ENCODE measurements at places on chromosomes 16 and 17.

DNA sequence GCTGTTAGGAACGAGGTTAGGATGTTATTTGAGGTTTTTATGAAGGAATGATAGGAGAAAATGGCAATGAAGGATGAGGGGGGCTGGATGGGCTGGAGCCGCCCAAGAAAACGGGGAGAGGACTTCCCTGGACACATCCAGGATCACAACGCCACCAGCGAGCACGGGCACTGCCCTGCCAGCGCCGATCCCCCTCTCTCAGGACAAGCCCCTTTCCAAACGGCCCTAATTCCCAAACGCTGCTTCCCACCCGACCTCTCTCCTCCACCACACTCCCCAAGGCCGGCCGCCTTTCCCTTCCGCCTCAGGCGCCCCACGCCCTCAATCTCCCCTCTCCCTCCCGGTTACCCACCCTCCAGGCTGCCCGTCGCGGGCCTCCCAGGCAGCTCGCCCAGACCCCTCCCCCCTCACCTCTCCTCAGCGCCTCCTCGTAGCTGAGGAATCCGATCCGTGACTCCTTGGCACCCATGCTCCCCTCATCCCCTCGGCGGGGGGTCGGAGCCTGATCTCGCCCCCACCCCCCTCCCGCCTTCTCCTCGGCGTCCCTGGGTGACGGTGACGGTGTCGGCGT is 377 bp downstream of the USP32 start:
- no peak for DNase-seq

GRCh38 chr16:14375132-14375491 is 254.9 kb downstream of the PARN start:
- DNase-seq: peak; percentile 86

GRCh38 chr17:38719943-38720641 is 10.0 kb upstream of the CISD3 start:
- DNase-seq: no peak

DNA sequence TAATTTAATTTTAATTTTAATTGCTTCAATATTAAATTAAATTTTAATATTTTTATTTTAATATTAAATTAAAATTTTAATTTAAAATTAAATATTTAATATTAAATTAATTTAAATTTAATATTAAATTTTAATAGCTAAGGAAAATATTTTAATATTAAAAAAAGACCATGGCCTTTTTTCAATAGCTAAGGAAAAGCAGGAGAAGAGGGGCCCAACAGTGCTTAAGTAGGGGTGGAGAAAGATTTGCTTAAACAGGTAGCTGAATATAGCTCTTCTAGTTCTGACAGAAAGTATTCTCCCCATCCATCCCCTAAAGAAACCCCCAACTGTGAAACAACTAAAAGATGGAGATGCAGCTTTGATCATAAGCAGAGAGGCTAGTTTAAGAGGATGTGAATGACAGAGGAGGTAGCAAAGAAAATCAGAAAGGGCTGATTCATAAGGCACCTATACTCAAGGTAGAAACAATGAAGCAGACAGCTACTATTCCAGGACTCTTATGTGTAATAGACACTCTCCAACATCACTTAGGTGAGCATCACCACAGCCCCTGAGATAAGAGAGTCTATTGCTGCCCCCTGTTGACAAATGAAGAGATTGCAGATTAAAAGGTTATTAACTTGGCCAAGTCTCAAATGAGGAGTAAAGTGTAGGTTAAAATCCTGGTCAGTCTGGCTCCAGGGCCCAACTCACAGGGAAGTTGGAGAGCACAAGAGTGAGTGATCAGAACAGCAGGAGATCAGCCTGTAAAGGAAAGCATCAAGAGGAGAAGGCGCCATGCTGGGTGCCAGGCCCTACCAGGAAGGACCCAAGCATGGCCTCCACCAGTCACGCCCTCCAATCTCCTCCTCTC is 7.8 kb upstream of the RNASEK start:
- DNase-seq: peak; percentile 65

GRCh38 chr17:3534881-3535252 is 22.7 kb downstream of the TRPV3 start:
- peak; percentile 33 for DNase-seq

DNA sequence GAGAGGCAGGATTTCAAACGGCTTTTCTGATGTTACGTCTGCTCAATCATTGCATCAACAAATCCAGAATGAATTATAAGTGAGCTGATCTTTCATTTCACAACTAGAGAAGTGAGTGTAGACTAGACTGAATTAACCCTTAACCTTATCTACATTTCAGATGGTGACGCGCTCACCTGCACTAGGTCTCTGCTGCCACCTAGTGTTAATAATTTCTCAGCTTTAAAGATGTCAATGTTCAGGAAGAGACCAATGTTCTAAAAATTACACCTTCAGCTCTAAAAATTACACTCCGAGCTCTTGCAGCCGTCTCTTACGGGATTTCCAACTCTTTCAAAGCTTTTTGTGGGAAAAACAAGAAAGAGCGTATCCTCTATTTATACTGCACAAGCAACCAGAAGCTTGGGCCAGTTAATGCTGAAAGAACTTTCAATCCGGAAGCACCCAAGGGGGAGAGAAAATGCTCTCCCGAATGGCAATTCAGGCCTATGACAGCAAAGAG is 88.2 kb upstream of the FA2H start:
- peak; percentile 47 for DNase-seq

DNA sequence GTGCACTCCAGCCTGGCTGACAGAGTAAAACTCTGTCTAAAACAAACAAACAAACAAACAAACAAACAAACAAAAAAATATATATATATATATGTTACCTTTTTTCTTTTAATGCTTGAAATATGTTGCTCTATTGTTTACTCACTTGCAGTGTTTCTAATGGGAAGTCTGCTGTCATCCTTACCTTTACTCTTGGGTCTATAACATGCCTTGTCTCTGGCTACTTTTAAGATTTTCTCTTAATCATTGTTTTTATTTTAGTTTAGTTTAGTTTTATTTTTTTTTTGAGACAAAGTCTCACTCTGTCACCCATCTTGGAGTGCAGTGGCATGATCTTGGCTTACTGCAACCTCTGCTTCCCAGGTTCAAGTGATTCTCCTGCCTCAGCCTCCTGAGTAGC is 16.1 kb upstream of the TNRC6A start:
- DNase-seq: no peak

DNA sequence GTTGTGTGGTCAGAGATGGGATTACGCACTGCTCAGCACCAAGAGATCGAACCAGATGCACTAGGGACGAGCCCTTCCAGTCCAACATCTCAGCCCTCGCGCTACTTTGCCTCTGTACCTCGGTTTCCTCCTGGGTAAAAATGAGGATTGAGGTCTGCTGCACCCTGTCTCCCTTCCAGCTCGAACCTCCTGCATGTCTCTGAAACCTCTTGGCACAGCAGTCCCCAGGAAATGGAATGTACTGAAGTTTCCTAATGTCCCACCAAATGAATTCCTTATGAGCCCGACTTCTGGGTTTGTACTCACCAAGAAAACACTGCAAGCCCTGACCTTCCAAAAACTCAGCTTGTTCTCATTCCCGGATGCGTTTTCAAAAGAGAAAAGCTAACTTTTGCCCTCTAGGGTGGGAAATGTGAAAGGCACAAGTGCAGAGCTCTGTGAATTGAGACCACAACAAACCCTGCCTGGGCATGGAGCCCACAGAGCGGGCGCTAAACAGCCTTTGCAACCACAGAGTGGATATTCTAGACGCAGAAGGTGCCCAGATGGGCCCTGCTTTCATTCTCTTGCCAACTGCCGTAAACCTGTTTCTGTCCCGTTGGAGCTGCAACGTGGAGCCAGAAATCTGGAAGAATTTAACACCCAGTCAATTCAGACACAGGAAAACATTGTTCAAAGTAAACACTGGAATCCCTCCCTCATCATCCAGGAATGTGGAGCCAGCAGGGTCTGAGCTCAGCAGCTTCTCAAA is 10.3 kb downstream of the CDRT4 start:
- peak; percentile 94 for DNase-seq

DNA sequence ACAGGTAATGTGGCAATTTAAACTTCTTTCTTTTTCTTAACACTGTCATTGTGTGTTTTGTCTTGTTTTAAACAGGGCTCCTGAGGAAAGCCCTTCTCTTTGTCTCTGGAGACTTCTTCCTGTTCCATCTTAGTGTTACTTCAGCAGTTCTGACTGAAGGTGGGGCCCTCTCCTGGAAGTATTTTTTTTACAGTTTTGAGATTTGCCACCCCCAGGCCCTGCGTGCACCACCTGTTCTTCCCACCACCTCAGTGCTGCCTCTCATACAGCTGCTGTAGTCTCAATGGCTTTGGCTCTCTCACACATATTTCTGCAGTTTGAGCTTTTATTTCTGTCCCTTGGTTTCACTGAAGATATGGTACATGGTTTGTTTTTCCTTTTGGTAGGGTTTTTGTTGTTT is 52.5 kb upstream of the ALDH3A1 start:
- no peak for DNase-seq

DNA sequence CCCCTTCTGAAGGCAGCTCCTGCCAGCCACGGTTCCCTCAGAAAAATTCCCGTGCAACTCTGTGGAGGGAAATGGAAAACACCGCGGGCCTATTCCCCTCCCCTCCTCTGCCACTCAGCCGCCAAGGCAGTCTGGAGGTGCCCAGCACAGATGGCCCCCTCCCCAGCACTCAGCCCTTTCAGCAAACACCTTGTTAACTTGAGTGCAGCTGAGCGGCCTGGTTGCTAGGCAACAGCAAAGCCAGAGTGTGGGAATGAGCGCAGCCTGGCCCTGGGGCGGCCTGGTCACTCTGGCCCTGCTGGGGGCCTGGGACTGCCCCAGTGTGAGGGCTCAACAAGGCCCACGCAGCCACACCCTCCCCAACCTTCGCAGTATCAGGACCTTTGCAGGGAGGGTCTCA is 32.8 kb downstream of the CACNA1G start:
- DNase-seq: no peak

GRCh38 chr17:41728056-41728455 is 6.4 kb downstream of the HAP1 start:
- DNase-seq: no peak

- no peak for DNase-seq
Measured at GRCh38 chr16:87037012-87037411, 280.2 kb downstream of the C16orf95 start.

DNA sequence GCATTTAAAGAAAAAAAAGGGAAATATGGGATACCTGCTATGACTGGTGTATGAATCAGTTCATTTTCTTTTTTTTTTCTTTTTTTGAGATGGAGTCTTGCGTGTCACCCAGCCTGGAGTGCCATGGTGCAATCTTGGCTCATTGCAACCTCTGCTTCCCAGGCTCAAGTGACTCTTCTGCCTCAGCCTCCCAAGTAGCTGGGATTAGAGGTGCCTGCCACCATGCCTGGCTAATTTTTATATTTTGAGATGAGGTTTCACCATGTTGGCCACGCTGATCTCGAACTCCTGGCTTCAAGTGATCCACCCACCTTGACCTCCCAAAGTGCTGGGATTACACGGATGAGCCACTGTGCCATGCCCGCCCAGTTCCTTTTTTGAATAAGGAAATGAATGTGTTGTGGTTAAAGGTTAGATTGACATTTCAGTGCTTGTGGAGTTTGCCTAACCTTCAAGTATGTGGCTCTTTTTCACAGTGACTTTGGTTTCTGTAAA is 7.7 kb downstream of the HAPSTR1 start:
- no peak for DNase-seq

- DNase-seq: no peak
Measured at GRCh38 chr17:41444186-41444585, 3.4 kb upstream of the KRT38 start.

- DNase-seq: peak; percentile 49
Measured at GRCh38 chr16:80824623-80825364, 20.4 kb upstream of the CDYL2 start.

DNA sequence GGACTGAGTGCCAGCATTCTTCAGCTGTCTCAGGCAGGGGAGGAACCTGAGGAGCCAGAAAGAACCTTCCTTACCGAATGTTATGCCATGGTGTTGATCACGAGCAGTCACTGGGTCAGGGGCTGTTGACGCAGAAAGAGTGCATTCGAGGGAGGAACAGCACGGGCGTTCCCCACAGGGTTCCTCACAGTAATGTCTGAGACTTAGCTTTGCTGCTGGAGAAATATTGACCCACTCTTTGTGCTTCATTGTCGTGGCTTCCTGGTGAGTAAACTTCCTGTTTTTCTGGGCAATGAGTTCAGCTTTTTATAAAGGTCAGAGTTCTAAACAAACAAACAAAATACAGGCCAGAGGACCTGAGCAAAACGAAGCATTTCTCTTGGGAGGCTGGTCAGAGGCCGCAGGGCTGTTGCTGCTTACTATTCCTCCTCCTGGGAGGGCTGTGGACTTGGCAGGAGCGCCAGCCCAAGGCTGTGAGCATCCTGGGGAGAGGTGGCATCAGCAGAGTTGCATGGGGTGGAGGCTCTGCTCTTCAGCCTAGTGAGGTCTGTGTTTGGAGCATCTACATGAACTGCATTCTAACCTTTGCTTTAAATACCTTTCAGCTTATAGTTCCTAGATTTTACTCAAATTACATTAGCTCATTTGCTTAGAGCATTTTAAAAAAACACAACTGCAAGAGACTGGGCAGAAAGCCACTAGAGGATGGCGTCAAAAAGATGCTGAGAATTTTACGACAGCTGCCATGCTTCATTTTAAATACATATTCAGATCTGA is 143.1 kb upstream of the CACNG5 start:
- DNase-seq: no peak

DNA sequence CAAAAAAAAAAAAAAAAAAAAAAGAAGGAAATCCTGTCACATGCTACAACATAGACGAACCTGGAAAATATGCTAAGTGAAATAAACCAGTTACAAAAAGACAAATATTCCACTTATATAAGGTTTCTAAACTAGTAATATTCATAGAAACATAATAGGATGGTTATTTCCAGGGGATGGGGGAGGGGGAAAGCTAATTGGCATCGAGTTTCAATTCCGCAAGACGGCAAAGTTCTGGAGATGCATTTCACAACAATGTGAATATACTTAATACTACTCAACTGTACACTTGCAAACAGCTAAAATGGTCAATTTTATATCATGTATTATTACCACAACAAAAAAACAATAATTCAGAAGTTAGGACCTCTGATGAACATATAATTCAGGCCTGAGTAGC is 37.9 kb upstream of the ABCA9 start:
- no peak for DNase-seq

- no peak for DNase-seq
Measured at GRCh38 chr16:63695347-63695746, 1426.5 kb downstream of the CDH11 start.

DNA sequence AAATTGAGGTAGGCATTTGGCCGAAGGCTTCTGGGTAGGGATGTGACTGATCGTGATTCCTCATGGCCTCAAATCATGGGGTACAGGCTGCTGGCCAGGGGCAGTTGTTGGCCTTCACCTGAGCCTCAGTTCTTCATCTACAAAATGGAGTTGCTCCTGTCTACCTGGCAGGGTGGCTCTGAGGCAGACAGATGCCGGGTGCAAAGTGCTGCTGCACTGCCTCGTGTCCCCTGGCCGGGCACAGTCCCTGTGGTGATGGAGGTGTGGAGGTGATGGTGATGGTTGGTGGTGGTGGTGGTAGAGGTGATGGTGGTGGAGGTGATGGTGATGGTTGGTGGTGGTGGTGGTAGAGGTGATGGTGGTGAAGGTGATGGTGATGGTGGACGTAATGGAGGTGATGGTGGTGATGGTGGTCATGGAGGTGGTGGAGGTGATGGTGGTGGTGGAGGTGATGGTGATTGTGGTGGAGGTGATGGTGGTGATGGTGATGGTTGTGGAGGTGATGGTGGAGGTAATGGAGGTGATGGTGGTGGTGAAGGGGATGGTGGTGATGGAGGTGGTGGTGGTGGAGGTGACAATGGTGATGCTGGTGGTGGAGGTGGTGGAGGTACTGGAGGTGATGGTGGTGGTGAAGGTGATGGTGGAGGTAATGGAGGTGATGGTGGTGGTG is 52.6 kb downstream of the RNF213 start:
- no peak for DNase-seq

GRCh38 chr17:48011405-48012150 is 26.0 kb downstream of the COPZ2 start:
- peak; percentile 67 for DNase-seq

GRCh38 chr16:21982108-21982507 is 18.8 kb downstream of the PDZD9 start:
- DNase-seq: no peak
